ENCODE measurements at places on chromosomes 6 and 20.
A peak's percentile ranks its signal among the peaks of the same experiment; 100 is the strongest.

DNA sequence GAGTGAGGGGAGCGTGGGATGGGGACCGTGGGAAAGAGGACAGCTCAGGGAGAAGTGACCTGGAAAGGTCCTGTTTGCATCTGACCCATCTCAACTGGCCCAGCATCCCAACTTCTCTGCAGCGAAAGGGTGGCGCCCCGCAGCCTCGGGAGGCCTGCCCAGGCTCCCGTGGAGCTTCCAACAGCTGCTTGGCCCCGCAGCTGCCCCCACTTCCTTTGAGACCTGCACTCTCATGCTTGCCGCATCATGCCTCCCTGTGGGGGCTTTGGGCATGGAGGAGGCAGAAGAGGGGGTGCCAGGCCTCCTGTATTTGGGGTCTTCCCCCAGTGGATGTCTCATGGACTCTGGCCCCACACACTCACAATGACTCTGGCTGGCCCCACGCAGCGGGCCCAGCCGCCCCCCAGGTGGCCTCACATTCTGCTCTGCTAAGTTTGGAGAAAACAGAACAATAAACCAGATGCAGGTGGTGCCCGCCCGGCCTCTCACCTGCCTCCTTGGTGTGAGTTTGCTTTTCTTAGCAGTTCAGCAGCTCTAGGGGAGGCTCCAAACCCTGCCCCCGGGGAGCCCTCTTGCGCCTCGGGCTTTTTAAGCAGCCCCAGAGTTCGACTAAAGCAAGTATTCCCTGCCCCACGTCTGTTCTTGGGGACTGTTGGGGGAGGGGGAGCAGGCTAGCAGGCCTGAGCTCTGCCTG, 40.7 kb downstream of the CPXM1 start:
- no peak for DNase-seq

DNA sequence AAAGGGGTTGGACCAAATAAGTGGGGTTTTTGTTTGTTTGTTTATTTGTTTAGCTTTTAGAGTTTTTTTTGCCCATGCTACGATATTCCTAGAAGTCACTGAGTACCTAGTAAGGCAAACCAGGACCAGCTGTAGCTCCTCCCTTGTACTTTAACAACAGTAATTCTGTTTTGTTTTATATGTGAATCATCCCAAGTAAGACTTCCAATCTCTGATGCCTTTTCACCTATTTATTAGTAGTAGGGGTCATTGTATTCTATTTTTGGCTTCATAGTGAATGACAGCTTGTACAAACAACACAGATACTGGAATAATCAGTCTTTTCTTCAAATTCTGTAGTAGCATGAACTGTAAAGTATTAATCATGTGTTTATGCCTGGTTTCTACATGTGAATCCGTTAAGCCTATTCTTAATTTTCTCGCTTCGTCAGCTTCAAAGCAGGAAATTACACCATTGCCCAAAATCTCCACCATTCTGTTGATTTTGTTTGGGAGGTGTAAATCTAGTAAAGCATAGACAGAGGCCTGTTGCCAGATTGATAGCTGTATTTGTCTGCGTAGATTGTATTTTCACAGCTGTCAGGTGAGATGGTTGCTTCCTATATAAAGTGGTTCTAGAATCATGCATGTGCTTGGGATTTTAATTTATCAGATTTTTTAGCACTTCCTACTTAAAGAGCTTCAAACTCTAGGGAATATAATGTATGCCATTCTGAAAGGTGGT, 151.5 kb upstream of the FLRT3 start:
- DNase-seq = no peak

GRCh38 chr6:163486821-163487220, 72.3 kb downstream of the QKI start:
- DNase-seq = no peak

DNA sequence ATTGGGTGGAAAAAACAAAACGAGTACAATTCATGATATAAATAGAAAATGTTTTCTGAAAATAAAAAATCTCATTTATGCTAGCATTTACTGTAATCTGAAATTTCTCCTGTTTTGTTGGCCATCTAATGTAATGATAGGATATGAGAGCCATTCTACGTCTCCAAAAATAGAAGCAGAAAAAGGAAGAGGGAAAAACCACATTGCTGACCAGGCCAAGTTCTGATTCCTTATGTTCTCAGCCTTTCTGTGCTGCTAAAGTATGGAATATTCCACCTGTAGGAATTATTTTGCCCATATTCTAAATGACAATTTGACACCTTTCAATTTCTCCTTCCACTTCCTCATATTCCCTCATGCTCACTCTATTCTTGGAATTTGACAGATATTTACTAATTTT, 110.2 kb downstream of the TBXT start:
- DNase-seq = no peak

DNA sequence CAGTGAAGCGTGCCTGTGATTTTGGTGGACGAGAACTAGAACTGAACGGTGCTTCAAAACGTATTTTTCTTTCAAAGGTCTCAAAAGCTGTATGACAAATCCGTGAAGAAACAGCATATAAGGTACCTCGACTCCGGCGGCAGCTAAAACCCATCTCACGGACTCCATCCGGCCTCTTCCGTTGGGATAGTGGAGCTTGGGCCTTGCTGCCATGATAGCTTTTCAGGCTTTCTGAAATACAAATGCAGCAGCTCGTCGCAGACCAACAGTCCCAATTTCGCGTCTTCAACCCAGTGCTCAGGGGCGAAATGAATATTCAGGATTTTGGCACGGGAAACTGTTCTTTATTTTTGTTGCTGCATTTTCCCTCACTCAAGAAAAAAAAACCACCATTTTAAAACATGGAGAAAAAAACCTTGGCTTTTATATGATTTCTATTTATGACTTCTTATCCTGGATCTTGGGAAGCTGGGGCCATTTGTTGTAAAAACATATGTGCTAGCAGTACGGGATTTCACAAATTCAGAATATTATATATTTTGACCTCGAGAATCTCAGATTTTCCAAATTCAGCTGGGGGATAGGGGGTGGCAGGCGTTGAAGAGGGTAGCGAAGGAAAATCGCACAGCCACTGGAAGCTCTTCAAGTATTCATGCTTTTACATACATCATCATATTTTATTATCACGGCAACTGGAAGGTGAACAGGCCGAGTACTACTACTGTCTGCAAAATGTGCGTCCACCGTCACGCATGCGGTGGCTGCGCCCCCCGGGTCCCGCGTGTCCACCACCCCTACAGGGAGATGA, 849 bp downstream of the GSTA4 start:
- no peak for DNase-seq

DNA sequence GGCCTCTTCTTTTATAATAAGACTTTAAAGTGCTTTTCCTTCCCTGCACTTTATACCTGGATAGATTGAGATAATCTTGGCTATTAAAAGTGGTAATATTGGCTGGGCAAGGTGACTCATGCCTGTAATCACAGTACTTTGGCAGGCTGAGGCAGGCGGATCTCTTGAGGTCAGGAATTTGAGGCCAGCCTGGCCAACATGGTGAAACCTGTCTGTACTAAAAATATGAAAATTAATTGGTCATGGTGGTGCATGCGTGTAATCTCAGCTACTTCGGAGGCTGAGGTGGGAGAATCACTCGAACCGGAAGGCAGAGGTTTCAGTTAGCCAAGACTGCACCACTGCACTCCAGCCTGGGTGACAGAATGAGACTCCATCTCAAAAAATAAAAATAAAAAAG, 197.1 kb upstream of the RGS17 start:
- no peak for DNase-seq

DNA sequence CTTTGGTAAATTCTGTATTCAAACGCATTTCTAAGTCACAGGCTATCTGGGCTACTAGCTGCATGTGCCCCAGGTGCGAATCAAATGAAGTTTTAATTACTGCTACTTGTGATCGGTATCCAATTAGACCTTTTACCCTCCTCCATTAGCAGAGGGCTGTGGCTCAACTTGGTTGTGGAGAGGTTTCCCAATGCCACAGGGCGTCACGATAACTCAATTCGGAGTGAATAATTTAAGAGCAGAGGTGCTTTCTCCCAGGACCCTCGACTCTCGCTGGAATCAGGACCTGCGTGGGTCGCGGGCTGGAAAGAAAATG, 640 bp downstream of the SAYSD1 start:
- no peak for DNase-seq

DNA sequence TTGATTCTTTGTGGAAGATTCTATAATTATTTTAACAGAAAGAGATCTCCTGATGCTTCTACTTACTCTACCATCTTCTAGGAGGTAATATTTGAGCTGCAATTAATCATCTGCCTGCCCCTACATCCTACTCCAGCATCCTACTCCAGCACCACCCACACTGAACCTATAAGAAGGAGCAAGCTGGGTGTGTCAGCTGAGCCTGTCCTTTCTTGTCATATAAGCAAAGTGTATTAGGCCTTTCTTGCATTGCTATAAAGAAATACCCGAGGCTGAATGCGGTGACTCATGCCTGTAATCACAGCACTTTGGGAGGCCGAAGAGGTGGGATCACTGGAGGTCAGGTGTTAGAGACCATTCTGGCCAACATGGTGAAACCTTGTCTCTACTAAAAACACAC, 84.2 kb upstream of the ARG1 start:
- no peak for DNase-seq

DNA sequence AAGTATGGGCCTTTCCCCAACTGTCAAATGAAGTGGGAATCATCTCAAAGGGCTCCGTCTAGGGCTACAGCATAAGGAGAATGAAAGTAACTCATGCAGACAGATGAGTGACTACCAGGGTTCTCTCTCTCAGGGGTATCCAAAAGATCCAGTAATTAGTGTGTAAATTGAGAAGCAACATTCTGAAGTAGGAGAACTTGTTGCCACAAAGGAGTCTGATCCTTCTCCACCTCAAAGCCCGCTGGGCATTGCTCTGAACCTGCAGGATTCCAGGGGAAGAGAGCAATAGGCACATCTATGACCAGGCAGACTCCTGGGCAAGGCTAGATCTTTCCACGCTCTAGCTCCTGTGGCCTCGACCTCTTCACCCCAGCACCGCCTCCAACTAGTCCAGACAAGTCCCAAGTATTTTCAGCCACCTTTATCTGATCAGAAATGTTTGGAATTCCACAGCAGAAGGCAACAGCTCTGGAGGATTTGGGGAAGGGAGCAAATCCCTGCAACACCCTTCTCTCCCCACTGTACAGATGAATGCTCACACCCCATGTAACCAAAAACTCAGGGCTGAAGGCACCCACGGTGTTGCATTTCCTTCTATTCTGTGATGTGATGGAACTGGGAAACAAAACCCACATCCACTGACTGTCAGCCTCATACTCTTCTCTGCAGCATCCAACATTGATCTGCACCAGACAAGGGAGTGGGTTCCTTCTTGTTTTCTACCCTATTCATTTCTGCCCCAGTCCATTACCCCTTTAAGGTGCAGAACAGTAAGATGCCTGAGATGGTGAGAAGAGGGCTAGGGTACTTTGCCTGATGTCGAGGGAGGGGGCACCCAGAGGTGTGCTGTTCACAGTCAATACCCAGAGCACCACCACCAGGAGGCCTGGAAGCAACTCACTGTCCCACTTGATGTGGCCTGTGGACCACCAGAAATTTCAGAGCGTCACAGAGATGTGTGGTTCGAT, 41.0 kb downstream of the COX4I2 start:
- no peak for DNase-seq

DNA sequence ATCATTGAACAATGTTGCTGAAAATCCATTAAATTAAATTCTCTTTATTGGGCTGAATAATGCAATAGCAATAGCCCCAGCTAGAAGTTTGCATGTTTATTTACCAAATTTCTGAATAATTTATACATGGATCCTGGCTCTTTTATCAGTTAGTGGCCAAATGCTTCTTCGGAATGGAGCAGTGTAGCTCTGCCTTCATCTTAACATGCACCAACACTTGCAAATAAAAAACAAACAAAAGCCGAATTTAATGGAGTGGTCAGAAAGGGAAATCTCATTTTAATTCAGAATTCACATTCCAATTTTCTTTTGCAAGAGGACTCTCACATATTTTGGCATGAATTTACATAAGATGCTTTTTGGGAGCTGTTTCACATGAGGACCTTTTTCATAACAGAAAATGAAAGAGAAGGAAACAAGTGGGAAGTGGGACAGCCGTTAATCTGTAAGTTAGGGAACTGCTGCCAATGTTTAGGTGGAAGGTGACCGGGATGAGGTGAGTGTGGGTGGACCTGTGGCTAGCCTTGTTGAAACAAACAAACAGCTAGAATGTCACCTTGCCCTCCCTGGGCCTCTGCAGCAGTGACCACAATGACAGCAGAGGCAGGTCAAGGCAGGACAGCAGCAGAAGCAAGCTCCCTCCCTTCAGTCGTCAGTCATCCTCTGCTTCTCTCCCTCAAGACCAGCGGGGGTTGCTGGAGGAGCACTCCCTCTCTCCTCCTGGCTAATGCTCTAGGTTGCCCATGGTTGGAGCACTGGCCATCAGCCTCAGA, 73.2 kb downstream of the INSM1 start:
- DNase-seq = no peak

GRCh38 chr6:11196511-11197174, 35.8 kb downstream of the NEDD9 start:
- no peak for DNase-seq

DNA sequence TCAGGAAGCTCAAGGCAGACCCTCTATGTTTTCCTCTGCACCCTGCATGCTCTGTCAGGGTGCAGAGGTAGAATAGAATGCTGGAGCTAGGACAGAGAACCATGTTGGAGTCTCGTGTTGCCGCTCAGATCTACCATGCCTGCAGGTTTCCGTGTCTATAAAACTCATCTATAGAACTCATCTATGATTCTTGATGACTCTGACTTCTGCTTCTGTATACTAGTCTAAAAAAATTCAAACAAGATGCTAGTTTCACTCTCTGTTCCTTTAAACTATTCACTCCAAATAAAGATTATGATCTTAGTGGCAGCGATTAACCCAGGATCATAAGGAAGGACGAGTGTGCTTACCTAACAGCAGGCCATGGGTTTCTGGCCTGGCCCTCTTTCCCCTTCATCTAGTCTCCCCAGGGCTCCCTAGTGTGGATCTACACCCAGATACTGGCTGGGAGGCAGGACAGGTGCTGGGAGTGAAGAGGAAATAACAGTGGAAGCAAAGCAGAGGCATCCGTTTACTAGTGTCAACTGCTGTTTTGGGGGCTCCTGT, 162.7 kb upstream of the SUPT3H start:
- DNase-seq = no peak

- no peak for DNase-seq
Observed at GRCh38 chr6:154791556-154792317, 58.5 kb downstream of the SCAF8 start.

DNA sequence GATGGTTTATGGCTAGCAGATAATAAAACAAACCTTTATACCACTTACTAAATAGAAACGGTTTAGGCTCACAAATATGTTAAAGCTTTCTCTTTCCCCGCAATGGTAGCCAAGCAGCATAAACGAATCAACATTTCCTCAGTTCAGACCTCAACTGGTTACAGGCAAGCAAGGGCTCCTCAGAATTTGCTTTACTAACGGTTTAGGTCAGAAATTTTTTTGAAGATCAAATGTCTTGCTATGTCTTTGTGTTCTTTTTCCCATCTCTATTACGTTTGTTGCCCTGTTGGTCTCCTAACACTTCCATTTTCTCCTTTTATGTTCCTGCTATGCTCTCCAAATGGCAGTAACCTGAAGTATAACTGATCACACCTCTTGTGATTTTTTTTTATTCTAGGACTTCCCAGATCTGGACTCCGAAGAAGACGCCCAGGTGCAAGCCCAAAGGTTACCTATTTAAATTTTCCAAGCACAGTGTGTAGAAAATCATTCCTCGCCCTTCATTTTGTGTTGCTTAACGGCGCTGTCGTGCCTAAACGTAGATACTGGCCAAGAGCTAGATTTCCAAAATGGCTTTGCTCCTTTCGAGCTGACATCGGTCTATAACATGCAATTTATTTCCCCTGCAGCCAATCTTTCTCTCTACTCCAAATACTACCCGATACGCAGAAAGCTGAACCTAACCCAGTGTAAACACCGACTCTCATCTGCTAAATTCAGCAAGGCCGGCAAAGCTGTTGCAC, 717 bp upstream of the ASF1A start:
- DNase-seq = peak; percentile 3

- DNase-seq = no peak
Observed at GRCh38 chr6:148768646-148769270, 21.9 kb downstream of the UST start.
